ENCODE measurements at places on chromosomes 12 and 14. TPM values are rescaled to one million over a fixed set of nuclear protein-coding genes. Genes with fewer than 3 reads are reported as not detected.

GRCh38 chr12:105253866-105254513, 18.0 kb upstream of the APPL2 start:
- DNase-seq: no peak

- DNase-seq: no peak
Measured at GRCh38 chr14:45877981-45878380, 625.0 kb upstream of the MIS18BP1 start.

SSPN gene
- 40.3 TPM for total RNA-seq

AQP2 gene
- not detected for total RNA-seq

ZDHHC22 gene
- not detected for total RNA-seq
